Stimulated activated CD4-positive, alpha-beta T cell treated with anti-CD3 and anti-CD28 coated beads, TNF-alpha, amount 100 ng/mL, for 24 hours (primary cell): ENCODE measurements at places on chromosomes 3 and 15.

DNA sequence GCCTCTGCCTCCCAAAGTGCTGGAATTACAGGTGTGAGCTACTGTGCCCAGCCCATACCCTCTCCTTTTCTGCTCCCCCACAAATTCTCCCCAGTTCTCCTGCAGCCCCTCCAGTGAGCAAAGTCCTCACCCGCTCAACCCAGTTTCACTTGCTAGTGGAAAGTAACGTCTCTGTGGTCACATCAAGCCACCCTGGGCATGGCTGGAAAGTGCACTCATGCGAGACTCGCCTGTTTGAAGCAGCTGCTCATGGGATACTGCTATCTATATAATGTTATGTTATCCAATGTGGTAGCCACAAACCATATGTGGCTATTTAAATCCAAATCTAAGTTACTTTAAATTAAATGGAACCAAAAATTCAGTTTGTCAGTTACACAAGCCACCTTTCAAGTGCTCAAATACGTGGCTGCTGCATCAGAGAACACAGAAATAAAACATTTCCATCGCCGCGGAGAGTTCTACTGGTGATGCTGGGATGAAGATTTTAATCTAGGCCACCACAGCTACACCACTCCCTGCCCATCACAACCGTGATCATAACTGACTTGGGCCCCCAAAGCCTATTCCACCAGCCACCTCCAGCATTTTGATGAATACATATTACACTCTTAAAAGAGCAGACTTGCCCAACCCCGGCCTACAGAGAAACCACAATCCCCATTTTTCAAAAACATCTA lies 119.4 kb downstream of the LIPC start:
- no peak for DNase-seq

- no peak for DNase-seq
Observed at GRCh38 chr15:70147178-70147760, 49.6 kb upstream of the TLE3 start.

DNA sequence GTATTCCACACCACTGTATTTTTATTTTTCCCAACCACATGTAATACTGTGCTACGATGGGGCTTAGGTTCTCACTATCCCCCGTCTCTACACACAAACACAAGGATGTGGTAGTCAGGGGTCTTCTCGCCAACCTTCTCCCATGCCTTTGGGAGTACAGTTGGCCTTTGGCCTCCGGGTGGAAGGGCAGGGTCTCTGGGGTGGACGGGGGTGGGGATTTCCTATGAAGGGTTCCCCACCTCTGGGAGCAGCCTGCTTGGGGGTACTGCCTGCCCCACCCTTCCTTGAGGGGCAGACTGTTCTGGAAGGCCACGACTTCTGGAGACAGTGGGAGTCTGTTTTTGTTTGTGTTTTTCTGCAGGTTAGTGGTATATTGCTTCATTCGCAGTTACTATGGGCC lies 21.3 kb upstream of the RAD18 start:
- no peak for DNase-seq

GRCh38 chr15:57992761-57993355 lies 72.7 kb downstream of the ALDH1A2 start:
- DNase-seq: no peak

- no peak for DNase-seq
Observed at GRCh38 chr3:30440880-30441279, 165.5 kb upstream of the TGFBR2 start.

GRCh38 chr3:152321955-152322377 lies 53.2 kb downstream of the MBNL1 start:
- no peak for DNase-seq
